ENCODE measurements at places on chromosomes 2 and 18.

GRCh38 chr2:207765547-207765946 lies 4.2 kb downstream of the FZD5 start:
- DNase-seq = no peak

DNA sequence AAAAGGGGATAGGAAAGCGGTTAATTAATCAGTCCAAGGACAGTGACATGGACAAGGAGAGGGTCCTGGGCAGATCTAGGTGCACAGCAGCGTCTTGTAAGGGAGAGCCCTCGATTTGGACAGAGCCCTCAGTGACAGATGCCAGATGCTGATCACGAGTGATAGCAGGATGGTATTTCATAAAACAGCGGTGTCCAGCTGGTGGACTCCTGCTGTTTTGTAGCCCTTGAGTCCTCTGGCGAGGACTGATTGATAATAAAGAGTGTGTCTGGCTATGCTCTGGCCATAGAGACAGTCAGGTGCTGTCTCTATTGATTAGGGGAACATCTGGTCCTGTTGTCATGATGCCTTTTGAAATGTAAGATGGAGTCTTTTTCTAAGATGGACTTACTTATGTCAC lies 180.7 kb downstream of the NCK2 start:
- DNase-seq = no peak

GRCh38 chr2:120735746-120736170 lies at the start of gene GLI2:
Gene GLI2 (plus strand): TSS chr2:120735868. CDS start chr2:120797321, 61,453 bp downstream.
- DNase-seq = peak; percentile 53

GRCh38 chr2:199490049-199490448 lies 32.3 kb upstream of the SATB2 start:
- DNase-seq = no peak
